ENCODE measurements at places on chromosomes 2 and 18. TPM values are rescaled to one million over a fixed set of nuclear protein-coding genes. Genes with fewer than 3 reads are reported as not detected.

Gene SLC20A1
- 10.5 TPM for total RNA-seq

Gene CHRNG
- not detected for total RNA-seq

Gene TRABD2A
- 0.49 TPM for total RNA-seq

Gene MATN3
- total RNA-seq = 0.22 TPM

Gene TRIM43B
- total RNA-seq = not detected

Gene MLPH
- 73.5 TPM for total RNA-seq

Gene SLC23A3
- total RNA-seq = 0.58 TPM

Gene DOK6
- total RNA-seq = 0.96 TPM

Gene ITGA4
- total RNA-seq = 0.74 TPM

Gene SP140
- total RNA-seq = 1.3 TPM

Gene GTF2A1L
- not detected for total RNA-seq

Gene NEB
- total RNA-seq = 30.5 TPM

Gene ATP8B1
- total RNA-seq = 8.6 TPM

Gene VAPA
- total RNA-seq = 208 TPM

Gene HYCC2
- total RNA-seq = 11.5 TPM
